HFF-Myc (cell line): ENCODE measurements at places on chromosomes 6 and 20.

GRCh38 chr6:18352001-18352400 lies 35.1 kb upstream of the RNF144B start:
- DNase-seq: no peak

DNA sequence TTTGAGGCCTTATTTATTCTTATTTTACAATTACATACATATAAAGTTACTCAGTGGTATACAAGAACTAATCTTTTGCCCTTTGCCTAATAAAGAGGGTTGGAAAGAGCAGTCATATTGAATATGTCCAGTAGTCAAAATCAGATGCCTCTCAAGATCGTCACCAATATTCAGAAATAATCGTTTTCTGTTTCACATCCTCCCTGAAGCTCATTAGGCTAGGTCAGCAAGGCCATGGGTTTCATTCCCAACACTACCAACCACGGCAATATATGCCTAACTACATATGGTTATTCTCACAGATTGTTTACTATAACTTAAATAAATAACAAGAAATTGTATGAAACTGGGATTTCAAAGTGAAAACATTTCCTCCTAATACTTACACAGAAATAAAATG lies 167.2 kb upstream of the MANEA start:
- no peak for DNase-seq

DNA sequence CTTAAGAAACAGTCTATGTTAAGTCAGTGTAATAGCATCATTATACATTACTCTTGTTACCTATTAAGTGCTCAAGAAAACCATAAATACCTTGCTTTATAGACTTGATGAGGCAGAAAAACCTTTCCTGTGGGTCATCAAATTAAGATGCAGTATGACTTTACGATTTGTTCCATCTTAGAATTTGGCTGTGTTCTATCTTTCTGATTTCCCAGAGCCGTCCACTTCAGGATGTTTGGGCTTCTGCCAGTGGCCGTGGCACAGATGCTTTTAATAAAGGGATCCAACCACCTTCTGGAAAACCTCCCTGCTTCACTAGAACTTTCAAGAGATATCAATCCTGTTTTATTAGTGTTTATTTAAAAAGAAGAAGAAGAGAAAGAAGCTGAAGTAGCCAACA lies 71.2 kb downstream of the PDE7B start:
- peak; percentile 72 for DNase-seq

DNA sequence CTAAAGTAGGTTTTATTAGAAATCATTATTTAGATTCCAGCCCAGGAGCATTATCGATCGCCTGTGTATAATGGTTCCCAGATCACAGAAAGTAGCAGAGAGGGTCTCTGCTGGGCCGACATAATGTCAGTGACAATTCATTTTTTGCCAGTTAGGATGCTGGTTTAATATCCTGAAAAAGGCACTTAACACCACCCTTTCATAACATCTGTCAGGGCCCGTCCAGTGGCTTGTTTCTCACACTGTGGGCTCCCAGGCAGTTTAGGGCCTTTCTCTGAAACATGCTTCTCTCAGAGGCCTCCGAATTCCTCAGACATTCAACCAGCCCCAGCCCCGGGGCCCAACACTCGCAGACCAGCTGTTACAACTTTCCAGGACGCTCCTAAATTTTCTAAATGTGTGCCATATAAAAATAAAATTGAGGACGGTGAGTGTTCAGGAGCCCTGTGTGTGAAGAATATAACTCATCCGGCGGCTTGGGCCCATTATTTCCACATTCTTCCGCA lies 108.6 kb upstream of the EYA4 start:
- DNase-seq: no peak

DNA sequence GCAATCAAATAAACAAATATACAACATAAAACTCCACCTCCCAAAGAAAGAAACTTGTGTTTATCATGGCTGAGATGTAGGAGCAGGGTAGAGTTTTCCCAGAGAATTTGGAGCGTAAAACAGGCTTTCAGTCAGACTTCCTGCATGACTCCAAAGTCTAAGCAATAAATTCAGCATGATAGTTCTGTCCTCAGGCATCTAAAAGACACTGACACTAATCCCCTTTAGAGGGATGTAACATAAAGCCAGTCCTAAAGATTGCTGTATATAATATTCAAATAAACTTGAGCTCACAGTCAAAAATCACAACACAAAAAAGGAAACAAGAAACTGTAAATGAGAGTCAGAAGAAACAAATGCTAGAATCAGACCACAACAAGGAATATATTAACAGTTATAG lies 234.4 kb downstream of the CENPW start:
- DNase-seq: no peak
